NCI-H2081 (cell line): ENCODE measurements at places on chromosomes 5 and 9.

- DNase-seq, result no peak
These were observed 21.5 kb upstream of the KLF9 start for GRCh38 chr9:70435948-70436347.

DNA sequence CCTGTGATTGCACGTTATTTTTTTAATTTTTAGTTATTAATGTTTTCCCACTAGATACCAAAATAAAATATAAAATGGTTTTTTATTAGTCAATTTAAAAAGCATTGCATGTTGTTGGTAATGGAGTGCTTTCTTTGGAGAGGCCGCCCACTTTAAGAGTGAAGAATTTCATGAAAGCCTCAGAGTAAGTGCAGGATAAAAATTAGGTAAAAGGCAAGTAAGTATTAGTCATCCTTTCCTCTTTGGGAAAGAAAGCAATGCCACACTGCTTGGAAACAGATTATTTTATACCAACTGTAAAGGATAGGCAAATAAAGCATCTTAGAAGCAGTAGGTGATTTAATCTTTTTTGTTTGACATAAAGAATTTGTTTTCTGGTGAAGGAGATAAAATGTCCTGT, 62.9 kb downstream of the HSD17B4 start:
- DNase-seq, result no peak

GRCh38 chr5:143484601-143485000, 81.1 kb upstream of the NR3C1 start:
- DNase-seq, result no peak

DNA sequence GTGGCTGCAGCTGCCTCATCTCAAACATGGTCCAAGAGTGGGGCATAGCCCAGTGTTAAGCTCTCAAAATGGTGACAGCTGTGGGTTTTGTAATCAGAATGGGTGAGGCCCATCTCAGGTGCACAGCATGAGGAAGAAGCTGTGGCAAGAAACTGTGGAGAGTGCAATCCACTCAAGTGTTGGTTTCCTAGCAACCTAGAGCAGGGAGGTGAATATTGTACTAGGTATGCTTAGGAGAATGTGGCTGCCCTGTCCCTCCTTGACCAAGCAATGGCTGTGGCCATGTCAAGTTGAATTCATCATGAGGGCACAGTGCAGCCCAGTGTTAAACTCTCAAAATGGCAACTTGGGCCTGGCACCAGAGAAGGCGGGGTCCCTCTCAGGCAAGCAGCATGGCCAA, 160.5 kb upstream of the KCNN2 start:
- DNase-seq, result no peak

DNA sequence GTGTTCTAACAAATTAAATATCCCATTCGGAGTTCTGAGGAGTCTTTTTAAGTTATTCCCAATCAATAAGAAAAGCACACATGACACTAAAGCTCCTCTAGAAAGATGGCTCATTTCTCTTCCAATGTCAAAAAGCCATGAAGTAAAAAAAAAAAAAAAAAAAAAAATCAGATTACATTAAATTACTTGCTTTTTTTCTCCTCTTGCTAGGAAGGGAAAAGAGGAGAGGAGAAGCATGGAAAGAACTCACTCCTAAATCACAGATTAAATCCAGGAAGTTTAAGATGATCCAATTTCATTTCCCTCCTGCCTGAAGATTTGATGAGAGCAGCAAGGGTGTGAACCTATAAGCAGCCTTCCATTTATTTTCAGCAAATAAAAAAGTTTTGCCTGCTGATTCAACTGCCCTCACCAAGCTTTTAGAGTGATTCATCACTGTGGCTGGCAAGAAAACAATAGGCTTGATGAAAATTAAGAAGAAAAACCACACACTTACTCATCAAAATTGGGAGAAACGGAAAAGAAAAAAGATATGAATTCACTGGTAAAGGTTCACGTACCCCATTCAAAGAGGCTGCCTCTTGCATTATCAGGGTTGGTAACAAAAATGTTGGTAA, 19.7 kb downstream of the MYO10 start:
- no peak for DNase-seq

GRCh38 chr9:131885144-131885609, 145.3 kb upstream of the RAPGEF1 start:
- DNase-seq, result peak; percentile 58

- DNase-seq, result no peak
These were observed 222.0 kb upstream of the TRIM32 start for GRCh38 chr9:116464987-116465571.

- no peak for DNase-seq
These were observed 129.2 kb downstream of the LHFPL2 start for GRCh38 chr5:78519198-78519941.

- no peak for DNase-seq
These were observed 110.3 kb upstream of the TARS1 start for GRCh38 chr5:33330426-33330825.

GRCh38 chr5:173094012-173094661, 38.0 kb downstream of the CREBRF start:
- DNase-seq, result no peak

GRCh38 chr5:164518067-164518740, 1012.8 kb downstream of the MAT2B start:
- peak; percentile 23 for DNase-seq

DNA sequence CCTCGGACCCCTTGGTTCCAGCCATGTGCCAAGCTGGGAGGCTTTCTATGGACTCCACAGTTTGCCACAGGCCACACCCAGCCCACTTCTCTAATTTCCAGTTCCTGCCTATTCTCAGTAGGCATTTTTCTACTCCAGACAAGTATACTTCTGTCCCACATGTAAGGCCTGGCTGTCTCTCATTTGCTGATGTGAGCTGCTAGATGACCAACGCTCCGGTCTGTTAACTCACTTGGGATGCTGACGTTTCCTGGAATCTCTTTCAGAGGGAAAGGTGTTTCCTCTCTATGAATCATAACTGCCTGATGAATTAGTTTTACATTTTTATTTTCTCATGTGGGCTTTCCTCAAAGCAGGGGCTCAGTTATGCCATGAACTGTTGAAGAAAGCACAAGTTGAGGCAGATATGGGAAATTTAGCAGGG, 36.3 kb downstream of the ERGIC1 start:
- no peak for DNase-seq

GRCh38 chr9:18678821-18679590, 205.1 kb downstream of the ADAMTSL1 start:
- DNase-seq, result no peak

GRCh38 chr5:27474395-27474794, 436.0 kb upstream of the CDH9 start:
- DNase-seq, result no peak

GRCh38 chr5:116543501-116543900, 31.1 kb downstream of the SEMA6A start:
- DNase-seq, result no peak

DNA sequence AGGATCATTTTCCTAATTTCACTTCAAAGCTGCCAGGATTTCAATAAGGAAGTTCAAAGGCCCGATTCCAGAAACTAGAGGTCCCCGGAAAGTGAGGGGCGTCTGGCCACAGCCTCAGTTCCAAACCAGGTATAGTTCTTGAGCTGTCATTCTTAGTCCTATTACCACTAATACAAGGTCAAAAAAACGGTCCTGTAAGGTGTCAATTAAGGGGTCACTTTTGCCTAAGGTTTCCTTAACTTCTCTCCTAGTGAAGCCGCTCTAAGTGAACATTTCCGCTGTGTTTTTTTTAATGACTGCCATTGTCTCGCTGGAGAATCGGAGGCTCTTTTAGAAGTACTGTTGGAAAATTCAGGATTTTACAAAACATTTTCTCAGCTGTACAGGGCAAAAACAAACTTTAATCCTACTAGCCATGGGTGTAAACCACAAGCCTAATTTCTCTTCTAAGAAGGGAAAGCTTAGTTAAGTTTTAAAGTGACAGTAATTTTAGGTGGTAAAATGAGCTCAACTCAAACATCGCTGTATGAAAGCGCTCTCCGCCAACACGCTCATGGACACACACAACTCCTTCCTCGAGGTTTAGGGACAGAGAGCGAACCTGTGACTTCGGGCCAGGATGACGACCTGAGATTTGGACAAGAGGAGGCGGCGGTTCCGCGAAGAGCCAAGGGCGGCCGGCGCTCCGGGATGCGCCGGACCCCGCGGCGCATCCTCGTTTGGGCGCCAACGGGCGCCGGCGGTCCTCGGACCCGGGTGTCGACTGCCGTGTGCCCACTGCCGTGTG, 76.7 kb upstream of the IFNE start:
- DNase-seq, result peak; percentile 25

DNA sequence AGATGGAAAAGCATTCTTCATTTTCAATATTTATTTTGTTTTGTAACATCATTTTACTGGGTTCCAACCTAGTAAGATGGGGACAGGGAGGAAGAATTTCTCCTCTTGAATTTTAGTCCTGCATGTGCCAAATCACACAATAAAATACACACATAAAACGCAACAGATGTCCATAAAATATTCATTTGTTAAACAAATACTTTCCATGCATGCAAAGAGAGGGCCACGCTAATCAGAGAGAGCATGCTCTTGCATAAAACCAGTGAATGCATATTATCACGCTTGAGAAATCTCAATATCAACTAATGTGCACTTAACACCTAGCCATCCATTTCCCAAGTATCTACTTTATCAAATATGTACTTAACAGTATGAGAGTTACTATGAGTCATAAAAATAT, 212.6 kb upstream of the TARS1 start:
- peak; percentile 40 for DNase-seq

GRCh38 chr9:12166518-12166917, 526.7 kb upstream of the TYRP1 start:
- DNase-seq, result no peak

DNA sequence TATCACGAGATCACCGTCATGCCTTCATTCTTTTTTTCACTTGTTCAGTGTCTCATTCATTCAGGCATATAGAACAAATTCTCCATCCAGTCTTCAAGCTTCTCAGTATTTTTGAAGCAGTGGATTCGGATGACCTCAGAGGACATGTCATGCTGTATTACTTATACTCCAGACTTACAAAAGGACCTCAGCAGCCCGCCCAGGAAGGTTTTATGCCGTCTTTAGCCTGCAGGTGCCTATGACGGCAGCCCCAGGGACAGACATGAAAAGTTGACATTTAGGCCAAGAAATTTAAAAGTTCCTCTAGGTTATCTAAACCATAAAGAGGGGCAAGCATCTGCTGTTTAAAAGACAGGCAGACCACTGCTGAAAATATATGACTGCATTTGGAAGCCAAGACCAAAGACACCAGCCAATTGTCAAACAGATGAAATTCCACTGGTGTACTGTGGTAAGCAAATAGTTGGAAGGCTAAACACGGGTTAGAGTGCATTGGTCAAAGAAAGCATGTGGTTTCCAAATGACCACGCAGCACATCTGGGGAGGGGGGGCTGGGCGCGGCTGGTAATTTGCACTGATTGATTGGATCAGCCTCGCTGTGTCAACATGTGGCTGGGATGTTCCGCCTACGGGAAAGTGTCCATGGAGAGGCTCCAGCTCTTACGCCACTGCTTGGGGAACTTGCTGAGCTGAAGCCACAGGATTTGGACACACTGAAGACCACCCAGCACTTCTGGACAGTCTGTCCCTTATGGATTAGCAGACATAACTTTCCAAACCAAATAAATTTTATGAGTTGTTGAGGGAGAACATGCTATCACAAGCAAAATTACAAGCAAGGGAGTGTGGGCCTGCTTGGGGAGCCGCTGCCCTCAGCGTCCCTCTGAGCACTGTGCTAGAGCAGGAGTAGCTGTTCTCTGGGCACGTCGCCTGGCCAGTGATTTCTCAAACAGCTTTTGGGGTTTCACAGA, 173.6 kb downstream of the FANCC start:
- no peak for DNase-seq

DNA sequence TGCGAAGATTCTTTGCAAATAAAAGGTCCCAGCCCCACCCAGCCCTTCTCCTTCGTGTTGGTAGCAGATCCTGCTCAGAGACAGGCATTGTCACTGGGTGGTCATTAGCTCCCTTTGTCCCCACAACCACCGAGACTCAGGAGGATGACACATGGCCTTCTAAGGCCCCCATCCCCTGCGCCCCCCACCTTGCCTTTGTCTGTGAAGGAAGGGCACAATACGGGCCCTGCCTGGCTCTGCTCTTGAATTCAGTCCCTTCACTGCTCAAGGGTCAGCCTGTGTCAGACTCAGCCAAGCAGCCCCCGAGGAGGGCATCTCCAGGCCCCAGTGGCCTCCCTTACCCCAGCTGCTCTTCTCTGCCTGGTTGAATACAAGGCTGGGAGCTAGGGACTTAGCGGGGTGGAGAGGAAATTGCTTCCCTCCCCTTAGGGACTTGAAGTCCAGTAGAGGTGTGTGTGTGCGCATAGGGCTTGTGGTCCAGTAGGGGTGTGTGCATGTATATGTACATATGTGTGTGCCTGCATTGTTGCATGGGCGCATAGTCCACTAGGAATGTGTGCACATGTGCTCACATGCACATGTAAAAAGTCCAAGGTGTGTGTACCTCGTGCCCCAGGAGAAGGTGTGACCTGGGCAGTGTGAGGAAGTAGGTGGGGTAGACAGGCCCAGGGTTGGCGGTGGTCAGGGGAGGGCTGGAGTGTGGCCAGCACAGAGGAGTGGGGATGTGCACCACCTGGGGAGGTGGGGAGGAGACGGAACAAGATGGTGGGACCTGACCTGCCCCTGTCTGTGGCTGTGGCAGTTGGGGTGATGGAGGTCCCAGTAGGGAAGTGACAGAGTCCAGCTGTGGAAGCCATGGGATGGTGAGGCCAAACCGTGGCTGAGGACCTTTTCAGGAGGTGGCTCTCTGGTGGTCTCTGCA, 59.1 kb downstream of the PHF2 start:
- DNase-seq, result no peak

GRCh38 chr5:167905919-167906853, 385.3 kb upstream of the WWC1 start:
- peak; percentile 14 for DNase-seq

DNA sequence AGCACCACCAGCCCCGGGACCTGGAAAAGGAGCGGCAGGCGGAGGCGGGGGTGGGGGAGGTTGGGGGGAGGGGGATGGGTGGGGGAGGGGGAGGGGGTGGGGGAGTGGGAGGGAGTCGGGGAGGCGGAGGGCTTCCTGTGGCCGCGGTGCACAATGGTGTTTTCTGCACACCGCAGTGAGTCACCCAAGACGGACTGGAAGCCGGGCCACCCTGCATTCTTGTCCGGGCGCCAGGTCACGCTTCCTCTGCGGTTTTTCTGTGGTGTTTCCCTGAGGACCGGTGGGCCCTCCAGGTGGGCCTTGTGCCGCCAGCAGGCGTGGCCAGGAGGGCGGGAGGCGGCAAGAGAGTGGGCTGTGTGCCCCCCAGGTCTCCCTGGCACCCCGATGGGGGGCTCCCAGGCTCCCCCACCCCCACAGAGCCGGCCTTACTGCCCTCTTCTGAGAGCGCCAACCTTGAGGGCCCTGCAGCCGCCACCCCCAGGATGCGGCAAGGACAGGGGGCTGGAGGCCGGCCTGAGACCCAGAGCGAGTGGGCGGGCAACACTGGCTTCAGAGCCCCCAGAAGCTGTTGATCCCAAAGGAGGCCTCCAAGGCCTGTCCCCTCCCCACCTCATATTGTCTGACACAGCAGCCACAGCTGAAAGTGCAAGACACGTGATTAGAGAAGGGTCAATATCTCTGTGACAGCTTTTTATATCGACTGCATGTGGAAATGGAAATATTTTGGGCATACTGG, 11.1 kb downstream of the EXD3 start:
- no peak for DNase-seq

DNA sequence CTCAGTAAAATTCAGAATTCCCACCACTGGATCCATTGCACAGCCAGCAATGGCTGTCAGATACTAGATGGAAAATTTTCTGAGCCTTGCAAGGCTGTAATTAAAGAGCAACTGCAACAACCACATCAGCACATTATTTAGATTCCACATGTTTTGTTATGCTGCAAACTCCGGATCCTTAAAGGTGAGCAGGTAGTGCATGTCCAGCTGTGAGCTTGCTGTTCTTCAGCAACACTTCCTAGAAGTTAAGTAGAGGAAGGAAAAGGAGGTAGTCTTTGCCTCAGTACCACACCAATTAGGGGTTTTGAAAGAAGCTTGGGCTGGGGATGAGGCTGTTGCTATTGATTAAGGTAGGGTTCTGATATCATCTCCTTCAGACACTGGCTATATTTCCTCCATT, 144.3 kb downstream of the AUH start:
- DNase-seq, result no peak
